AML-193 (cell line): ENCODE measurements at places on chromosomes 6 and 20.

GRCh38 chr20:2330090-2330695, 34.4 kb downstream of the TGM3 start:
- DNase-seq, result peak; percentile 64

GRCh38 chr6:130923350-130923749, 96.1 kb downstream of the SMLR1 start:
- DNase-seq, result no peak

DNA sequence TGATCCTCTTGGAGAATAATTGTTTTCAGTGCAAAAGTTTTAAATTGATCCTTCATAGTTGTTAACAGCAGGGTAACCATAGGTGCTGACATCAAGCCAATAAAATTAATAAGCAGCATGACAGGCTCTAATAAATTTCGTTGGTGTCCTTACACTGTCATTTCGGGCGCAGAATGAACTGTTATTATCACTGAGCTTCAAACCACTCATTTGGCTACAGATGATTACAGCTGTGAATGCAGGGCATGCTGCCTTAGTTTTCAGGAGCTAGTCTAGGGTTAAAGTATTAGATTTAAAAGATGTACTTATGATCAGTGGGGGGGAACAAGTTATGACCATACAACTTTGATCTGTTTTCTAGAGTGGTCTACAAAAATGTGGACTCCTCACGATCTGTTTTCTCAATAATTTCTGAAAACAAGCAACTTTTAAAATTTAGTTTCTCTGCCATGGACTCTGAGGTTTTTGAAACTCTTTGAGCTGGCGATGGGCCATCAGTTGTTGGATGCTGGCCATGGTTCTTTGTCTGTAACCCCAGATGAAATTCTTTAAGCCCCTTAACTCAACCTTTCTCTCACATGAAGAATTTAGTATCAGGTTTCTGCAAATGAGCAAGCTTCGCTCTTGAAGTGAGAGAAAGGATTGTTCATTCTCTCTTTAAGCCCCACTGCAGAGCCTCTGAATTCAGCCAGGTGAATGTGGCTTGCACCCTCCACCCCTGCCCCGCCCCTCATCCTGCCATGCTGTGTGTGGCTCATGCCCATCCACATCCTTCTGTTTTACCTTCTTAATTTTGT, 99.1 kb upstream of the MTHFD1L start:
- DNase-seq, result no peak

DNA sequence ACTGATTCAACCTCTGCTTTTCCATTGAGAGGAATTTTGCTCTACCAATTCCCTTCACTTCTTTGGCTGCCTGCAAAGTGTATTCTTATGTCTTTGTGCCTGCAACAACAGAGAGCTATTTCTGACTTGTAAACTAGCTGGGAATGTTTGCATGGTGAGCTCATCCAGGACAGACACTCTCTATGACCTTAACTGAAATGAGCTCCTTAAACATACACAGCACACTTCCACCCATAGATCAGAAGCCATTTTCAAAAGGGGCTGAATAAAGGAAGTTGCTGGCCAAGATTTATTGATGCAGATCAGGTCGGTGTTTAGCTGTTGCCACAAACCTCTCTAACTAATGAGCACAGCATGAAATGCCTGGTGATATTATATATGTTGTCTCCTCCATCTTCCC, 377.7 kb downstream of the BTBD9 start:
- DNase-seq, result no peak

DNA sequence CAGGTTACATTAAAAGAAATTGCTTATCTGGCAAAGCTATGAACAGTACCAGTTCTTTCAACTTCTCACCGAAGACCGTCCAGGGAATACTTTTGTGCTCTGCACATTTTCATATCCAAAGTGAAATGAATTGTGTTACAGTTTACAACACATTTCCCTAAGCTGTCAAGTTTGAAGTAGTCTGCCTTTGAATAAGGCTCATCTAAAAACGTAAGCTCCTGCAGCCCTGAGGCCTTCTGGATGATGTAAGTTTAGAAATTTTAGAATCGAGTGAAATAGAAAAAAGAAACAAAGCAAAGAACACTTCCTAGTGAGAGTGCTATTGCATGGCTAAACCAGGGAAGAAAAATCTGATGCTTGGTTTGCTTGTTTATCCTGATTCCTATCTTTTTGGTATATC, 653.8 kb downstream of the MMUT start:
- DNase-seq, result no peak
